ENCODE measurements at places on chromosomes 13 and 19.

- DNase-seq, result no peak
Measured at GRCh38 chr13:46313024-46313423, 74.0 kb downstream of the RUBCNL start.

GRCh38 chr13:42373048-42373812, 101.3 kb downstream of the AKAP11 start:
- DNase-seq, result no peak

DNA sequence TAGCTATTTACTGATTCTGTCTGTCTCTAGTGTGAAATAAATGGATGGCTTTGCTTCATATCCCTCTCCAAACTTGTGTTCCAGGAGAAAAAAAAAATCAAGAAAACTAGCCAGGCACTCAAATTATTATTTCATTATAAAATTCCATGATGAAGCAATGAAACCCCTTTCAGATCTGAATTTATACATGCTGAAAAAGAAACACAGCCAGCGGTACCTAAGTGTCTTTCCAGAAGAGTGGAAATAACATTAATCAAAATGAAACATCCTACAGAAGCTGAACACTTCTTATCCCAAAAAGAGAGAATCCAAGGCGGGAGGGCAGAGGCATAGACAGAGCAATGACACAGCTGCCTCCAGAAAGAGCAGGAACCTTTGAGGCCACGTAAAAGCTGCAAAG, 15.9 kb downstream of the ENOX1 start:
- no peak for DNase-seq

DNA sequence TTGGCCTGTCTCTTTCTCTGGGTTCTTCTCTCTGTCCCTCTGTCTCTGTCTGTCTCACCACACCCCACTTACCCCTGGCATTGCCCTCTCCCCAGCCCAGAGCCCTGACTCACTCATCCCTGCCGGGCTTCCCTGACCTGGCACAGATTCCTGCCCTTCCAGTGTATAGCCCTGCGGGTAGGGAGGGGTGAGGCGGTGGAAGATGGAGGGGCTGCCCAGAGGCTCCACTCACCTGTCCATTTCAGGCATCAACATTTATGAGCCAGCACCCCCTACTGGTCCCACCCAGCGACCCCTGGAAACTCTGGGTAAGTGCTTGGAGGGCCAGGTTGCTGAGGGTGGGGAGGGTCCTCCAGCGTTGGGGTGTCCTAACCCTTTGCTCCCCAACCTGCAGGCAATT, 1.0 kb downstream of the NCCRP1 start:
- DNase-seq, result no peak

GRCh38 chr13:113207460-113207859, 1.0 kb downstream of the PCID2 start:
- DNase-seq, result no peak

GRCh38 chr13:90710164-90710759, 637.2 kb upstream of the MIR17HG start:
- no peak for DNase-seq

- no peak for DNase-seq
Measured at GRCh38 chr19:30752876-30753275, 380.7 kb downstream of the ZNF536 start.

Measured in HEK293T (cell line).